ENCODE measurements at places on chromosomes 1 and 21.

GRCh38 chr1:93000751-93001175 lies 39.5 kb upstream of the DIPK1A start:
- DNase-seq = no peak

- no peak for DNase-seq
These were observed 122.5 kb downstream of the ATG4C start for GRCh38 chr1:62906428-62906886.

DNA sequence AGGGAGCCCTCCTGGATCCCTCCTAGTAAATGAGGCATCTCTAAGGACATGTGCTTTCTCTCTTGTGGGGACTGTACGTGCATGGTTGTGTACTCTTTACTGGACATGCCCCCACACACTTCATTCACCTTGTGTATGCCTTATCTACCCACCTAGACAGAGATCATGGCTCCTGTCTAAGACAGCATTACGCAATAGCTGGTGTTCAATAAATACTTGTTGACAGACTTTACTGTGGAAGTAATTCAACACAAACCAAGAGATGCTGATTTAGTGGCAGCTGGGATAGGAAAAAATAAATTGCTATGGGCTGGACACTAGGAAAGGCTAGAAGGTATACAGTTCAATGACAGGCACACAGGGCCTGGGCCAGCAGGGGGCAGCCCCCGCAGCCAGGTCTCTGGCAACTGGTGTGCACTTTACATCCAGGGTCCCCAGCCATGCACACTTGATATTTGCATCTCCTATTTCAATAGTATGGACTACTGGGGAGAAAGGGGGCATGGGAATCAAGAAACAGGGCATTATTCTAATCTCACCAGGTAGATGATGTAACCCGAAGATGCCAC lies 24.2 kb downstream of the TRABD2B start:
- DNase-seq = no peak

- no peak for DNase-seq
These were observed 4.8 kb downstream of the KIAA1614 start for GRCh38 chr1:180917306-180918065.

- DNase-seq = no peak
These were observed 77.7 kb downstream of the MAP3K7CL start for GRCh38 chr21:29208044-29208681.

- DNase-seq = no peak
These were observed 2.7 kb downstream of the IL10RB start for GRCh38 chr21:33268737-33269441.

- DNase-seq = no peak
These were observed 37.8 kb downstream of the LRRC71 start for GRCh38 chr1:156958247-156958714.

DNA sequence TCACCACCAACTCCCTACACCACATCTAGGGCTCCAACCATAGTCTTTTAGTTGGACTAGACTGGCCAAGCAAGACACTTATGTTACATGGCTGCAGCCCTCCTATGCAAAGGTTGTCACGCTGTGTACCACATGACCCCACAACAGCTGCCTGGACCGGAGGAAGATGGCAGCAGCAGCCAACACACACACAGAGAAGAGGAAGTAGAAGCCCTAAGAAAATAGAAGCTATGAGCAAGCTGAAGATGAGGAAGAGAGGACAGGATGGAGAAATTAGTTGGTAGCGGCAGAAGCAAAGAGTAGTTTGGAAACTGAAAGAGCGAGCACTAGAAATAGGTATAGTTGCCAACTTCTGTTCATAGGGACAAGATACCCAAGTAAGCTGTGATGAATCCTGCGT lies 60.8 kb upstream of the RALGPS2 start:
- DNase-seq = no peak

All from brain pericyte (primary cell).